Lung (tissue), 17 donors: ENCODE measurements at places on chromosomes 2 and 18. TPM values are rescaled to one million over a fixed set of nuclear protein-coding genes. Genes with fewer than 3 reads are reported as not detected.

The MROH2A gene
- polyA plus RNA-seq, result not detected

The APCDD1 gene
- polyA plus RNA-seq, result 6.8 TPM

The EGR4 gene
- polyA plus RNA-seq, result not detected

The INO80B gene
- 33.1 TPM for polyA plus RNA-seq

The STK16 gene
- 50.5 TPM for polyA plus RNA-seq
